AG09309 (cell line): ENCODE measurements at places on chromosomes 3 and 15.
A peak's percentile ranks its signal among the peaks of the same experiment; 100 is the strongest.

GRCh38 chr3:34382859-34383258 is 584.4 kb downstream of the PDCD6IP start:
- DNase-seq = no peak

- no peak for DNase-seq
Measured at GRCh38 chr3:41975416-41976103, 13.7 kb upstream of the ULK4 start.

DNA sequence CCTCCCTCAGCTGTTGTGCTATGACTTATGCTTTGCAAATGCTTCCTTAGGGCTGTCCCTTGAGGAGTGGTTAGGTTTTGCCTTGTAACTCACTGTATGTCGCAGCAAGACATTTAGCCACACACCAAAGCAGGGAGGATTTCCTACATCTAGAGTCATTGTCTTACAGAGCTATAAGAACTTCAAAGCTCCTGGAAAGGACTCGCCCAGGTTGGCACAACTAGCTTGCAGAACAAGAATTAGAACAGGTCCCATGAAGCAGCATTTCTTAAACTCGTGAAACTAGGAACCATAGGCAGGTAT is 19.4 kb upstream of the ACAP2 start:
- DNase-seq = no peak

DNA sequence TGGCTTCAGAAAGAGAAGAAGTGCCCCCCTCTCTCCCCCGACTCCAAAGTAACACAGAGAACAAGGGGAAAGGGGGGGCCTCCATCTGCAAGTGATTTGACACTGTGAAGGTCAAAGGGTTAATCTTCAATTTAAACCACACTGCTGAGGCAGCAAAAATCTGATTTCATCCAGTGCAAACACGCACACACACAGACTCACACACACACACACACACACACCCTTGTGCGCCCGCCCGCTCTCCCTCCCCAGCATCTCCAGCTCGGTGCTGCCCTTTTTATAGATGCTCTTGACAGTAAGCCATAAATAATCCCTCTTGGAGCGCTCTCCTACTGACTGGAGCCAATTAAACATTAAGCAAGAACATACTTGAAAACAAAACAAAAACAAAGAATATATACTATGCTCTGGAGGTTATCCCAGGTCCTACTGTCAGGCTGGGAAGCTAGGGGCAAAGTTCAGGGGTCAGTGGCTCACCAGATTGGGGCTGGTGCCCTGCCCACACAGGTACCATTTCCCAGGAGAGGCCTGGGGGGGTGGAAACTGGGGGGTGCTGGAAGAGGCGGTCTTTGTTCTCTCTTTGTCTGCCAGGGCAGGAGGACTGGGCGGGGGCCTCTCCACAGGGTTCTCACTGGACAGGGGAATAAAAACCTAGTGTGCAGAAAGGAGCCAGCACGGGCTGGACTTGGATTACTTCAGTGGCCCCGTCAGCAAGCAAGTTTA is 16.3 kb downstream of the BMF start:
- DNase-seq = peak; percentile 97

DNA sequence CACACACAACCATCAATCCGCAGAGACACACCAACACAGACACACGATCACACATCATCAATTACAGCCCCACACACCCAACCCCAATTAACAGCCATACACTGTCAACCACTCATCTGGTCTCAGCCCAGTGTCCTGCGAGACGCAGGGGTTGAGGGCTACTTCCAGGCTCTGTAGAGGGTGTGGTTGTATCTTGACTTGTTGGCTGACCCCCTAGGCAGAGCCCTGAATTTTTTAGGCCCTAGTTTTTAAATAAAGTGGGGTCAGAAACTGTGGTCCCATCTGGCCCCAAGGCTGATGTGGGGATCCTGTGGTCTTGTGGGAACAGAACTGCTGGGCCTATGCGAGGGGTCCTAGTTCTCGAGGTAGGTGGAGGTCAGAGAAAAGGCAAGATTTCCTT is 9.2 kb downstream of the VILL start:
- DNase-seq = no peak
